EL (cell line): ENCODE measurements at places on chromosomes 11 and 22.
A peak's percentile ranks its signal among the peaks of the same experiment; 100 is the strongest.

DNA sequence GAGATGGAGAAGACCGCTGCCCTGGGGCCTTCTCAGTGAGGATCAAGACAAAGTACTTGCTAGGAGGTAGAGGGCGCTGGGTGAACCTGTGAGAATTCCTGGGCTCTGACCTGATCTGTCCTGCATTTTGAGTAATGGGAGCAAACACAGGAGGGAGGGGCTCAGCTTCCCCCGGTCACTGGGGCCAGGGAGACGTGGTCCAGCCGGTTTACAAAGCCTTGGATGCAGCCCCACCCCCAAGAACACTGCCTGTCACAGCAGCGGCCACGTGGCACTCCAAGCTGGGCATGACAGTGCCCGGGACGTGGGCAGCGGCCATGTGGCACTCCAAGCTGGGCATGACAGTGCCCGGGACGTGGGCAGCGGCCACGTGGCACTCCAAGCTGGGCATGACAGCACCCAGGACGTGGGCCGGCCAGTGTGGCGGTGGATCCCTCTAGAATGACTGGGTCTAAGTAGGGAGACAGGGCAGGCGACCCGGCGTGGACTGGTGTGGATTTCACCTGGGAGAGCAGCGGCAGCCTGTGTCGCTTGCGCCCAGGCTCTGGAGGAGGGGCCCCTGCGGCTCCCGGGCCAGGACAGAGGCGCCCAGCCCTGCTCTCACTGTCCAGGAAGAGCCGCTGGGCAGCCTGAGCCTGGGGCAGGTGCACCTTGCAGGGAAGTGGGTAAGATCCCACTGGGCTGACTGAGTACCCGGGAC lies 2.5 kb upstream of the TTLL8 start:
- no peak for DNase-seq

- DNase-seq = peak; percentile 28
These were observed 584.0 kb downstream of the KCNA4 start for GRCh38 chr11:29432719-29433325.

DNA sequence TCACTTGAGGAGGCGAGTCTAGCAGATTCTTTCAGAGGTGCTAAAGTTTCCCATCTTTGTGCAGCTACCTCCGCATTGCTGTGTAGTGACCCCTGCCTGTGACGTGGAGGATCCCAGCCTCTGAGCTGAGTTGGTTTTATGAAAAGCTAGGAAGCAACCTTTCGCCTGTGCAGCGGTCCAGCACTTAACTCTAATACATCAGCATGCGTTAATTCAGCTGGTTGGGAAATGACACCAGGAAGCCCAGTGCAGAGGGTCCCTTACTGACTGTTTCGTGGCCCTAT lies 8.9 kb upstream of the SAMM50 start:
- no peak for DNase-seq

DNA sequence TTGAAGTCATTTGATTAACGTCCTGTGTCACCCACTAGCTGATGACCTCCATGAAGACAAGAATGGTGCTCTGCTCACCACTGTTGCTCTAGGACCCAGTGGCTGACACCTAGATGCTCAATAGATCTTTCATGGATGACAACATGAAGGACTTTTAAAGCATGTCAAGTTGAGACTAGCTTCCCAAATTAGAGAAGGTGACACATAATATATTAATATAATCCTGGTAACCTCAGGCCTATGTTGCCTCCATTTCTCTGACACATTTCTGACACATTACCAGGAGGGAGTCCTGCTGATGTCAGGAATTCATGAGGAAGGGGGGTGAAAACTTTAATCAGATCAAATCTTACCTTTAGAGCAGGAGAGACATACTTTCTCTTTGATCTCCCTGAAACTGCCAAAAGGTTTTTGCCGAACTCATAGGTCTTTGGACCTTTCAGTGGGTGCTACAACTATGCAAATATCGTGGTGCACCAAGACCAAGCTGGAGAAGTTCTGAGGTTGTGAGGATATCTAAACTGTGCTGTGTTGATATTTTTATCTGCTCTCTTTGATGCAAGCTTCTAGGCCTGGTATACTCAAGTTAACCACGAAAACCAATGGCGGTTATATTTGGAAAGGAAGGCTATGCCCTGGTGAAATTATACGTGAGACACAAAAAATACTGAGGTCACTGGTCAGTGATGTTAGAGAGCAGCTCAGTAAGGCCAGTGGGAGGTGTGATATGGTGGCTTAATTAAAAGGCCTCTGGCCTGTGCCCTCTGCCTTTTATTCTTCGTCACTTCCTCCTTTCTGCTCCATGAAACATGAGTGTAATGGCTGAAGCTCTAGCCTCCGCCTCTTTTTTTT lies 13.2 kb upstream of the AMPD3 start:
- DNase-seq = no peak

DNA sequence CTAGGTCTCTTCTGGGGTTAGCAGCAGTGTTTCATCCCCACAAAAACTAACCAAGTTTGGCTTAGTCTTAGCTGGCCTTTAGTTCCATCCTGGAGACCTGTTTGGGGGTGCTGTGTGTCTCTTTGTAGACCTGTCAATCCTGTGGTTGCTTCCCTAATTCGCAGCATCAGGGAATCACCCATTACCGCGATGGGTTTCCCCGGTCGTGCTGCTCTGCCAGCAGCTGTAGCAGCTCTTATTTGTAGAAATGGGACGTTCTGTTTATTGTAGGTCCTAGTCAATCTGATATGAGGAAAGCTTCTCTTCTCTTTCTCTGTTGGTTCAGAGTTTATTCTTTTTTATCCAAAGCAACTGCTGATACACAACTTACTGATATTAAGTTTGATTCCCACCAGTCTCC lies 91.6 kb downstream of the CECR2 start:
- DNase-seq = no peak

GRCh38 chr22:36775586-36775963 lies 344 bp downstream of the IFT27 start:
- no peak for DNase-seq

GRCh38 chr11:57343825-57344224 lies 5.7 kb downstream of the P2RX3 start:
- DNase-seq = no peak

DNA sequence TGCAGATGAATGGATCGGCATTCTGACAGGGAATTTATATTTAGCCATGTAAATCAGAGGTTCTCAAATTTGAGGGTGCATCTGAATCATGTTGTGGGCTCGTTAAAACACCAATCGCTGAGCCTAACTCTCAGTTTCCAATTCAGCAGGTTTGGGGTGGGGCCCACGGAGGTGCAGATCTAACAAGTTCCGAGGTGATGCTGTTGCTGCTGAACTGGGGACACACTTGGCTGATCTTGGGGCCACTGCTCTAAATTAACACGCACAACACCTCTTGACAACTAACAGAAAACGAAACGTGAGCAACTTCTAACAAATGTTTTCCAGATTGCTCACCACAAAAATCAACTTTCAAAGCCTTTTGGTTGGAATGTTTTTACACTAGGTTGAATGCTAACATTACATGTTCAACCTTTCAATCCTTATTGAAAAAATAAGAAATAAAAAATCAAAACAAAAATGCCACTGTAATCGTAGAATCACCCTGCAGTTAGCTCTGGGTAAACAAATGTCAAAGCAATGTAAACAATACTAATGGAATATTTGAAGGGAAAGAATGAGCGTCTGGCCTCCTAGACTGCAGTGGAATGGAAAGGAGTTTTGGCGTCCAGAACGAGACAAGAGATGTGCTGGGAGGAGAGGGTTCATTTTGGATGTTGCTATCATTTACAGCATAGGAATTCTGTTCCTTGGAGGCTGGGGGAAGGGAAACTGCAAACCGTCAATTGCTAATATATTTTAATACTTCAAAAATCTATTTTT lies 68.3 kb upstream of the SLC6A5 start:
- no peak for DNase-seq

GRCh38 chr11:44112091-44112821 lies 16.8 kb downstream of the EXT2 start:
- peak; percentile 84 for DNase-seq

DNA sequence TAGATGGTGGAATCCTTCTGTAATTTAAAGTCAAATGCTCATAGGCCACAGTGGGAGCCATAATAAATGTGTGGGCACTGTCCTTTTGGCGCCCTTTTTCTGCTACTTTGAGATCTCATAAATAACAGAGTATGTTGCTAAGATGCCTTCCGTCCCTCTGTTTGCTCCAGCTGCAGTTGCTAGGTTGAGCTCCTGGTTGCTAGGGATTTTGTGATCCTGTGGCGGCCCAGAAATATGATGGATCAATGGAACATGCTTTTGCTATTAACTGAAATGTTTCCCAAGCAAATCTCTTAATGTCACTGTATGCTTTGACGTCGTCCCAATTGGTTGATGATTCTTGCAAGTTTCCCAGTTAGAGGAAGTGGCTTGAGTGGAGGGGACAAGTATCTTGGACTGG lies 53.5 kb downstream of the MYO18B start:
- no peak for DNase-seq

DNA sequence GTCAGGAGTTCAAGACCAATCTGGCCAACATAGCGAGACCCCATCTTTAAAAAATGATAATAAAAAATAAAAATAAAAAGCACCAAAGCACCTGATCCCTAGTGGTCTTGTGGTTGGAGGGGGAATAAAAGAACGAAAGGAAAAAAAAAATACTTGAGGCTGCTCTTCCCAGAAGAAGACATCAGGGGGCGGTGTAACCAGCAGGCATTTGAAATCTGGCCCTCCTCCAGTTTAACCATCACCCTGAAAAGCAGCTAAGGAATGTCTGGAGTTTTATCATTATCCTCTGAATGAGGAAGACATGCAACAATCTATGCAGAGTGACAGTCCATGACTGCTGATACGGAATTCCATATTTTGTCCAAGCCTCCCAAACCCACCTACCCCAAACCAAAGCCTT lies 5.6 kb upstream of the KCTD17 start:
- DNase-seq = peak; percentile 68

- DNase-seq = no peak
These were observed 566.3 kb upstream of the CADM1 start for GRCh38 chr11:116070520-116070919.

GRCh38 chr11:12846786-12847615 lies 162.1 kb upstream of the RASSF10 start:
- no peak for DNase-seq

GRCh38 chr11:46649180-46649738 lies 31.9 kb downstream of the ATG13 start:
- DNase-seq = peak; percentile 95

- no peak for DNase-seq
These were observed 22.3 kb upstream of the OR5B21 start for GRCh38 chr11:58530236-58530635.

GRCh38 chr11:126669416-126669815 lies 313.9 kb downstream of the ST3GAL4 start:
- DNase-seq = peak; percentile 29

GRCh38 chr11:15780382-15780781 lies 576.0 kb downstream of the SOX6 start:
- no peak for DNase-seq

DNA sequence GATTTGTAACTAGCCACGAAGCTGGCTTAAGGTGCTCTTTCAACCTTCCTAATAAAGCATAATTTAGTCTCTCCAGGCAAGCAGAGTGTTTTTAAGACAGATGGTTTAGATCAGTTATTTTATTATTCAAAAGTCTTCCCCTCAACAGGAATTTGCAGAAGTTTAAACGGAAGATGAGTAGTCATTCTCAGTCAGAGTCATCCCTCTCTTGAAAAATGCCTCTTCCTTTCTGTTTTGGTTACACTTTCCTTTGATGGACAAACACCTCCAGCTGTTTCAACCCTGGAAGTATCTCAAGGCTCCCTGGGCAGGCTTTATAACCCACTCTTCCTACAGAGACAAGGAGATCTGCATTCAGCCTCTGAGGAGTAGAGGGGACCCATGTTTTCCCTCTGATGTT lies 60.3 kb upstream of the POU2AF2 start:
- peak; percentile 14 for DNase-seq

DNA sequence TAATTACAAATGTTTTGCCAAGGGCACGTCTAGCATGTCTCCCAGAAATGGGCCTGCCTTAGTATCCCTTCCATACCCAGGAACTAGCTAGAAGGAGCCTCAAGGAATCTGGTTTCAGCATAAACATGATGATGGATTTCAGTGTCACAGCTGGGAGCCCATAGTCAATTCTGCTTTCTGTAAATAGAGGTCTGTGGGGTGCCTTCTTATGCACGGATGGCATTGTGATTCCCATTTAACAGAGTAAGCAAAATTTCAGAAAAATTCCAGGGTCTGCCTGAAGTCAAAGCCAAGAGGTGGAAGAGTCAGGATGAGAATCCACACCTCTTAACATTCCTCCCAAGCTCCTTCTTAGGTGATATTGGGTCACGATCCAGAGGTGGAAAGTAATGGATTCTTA lies 12.1 kb downstream of the DUSP18 start:
- no peak for DNase-seq

DNA sequence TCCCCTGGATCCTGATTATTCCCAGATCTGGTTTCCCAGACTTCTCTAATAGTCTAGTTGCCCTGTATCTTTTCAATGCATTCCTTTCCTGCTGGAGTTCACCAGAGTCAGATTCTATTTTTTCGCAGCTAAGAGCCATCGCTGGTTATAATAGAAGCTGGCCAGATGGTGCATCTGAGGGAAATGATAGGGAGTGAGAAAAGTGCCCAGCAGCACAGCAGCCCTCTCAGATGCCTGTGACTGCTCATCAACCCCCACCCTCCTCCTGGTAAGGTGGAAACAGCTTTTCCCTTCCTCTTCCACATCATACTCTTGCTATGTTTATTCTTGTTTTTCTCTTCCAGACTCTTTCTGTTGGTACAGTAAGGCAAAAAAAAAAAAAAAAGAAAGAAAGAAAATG lies 12.8 kb downstream of the OR8A1 start:
- no peak for DNase-seq

DNA sequence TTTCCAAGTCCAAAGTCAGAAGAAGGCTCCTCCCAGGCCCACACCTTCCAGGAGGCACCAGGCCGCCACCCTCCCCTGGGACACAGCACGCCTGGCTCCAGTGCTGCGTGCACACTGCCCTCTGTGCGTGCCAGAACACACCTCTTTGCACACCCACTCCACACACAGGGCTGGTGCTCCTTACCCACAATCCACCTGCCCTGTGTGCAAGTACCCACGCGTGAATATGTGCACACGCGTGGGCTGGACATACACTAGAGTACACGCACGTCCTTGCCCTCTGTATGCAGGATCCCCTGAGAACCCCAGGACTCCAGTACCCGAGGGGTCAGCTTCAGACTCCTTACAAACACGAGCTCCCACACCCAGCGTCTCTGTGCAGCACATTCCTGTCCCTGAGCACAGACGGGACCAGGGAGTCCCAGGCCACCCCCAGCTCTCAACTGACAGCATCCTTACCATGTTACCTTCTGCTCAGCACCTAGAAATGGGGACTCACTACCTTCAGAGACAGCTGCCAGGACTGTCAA lies 2.8 kb downstream of the DUSP8 start:
- DNase-seq = no peak
